Fibroblast of skin of scalp (primary cell): ENCODE measurements at places on chromosomes 11 and 22.

DNA sequence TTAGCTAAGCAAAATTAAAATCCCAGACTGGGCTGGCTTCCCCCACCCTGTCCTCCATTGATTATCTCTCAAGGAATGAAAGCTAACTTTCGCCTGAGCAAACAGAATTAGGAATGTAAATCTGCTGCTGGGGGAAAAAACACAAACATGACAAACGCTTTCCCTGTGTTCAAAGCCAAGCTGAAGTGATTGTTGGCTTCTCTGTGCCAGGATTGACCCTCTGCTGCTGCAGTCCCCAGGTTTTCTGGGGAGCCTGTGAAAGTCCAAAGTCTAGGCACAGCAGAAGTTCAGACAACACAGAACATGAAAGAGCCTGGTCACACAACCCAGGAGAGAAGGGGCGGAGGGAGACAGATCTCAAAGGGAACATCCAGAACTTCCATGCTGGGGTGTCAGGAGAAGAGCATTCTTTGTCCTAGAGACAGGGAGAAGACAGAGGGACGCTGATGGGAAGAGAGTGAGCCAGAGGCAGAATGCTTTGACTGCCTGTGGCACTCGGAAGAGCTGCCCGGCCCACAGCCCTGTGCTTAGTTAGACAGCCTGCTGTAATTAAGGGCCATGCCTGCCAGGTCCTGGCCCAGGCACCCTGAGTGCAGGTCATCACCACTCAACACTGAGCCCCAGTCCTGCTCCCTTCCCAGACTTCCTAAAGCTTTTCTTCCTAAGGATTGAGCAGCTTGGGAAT lies 6.9 kb downstream of the PATZ1 start:
- DNase-seq, result no peak

DNA sequence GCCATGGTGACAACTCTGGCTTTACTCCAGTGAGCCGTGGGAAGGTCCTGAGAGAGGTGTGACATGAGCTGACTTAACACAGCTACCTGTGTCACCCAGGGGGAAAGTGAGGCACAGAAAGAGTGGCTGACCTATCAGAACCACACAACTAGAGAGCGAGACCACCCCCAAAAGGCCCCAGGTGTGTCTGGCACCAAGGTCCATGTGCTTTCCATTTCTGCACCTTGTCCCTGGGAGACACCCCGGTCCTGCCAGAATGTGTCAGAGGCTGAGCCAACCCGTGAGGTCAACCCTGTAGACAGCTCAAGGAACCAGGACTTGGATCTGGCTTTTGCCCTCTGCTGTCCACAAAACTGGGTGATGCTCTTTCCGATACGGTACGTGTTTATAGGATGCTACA lies 9.8 kb downstream of the MAFF start:
- DNase-seq, result no peak

- DNase-seq, result no peak
Measured at GRCh38 chr22:22702237-22703202, 58.1 kb downstream of the GGTLC2 start.

- DNase-seq, result no peak
Measured at GRCh38 chr11:118441770-118442275, 5.5 kb downstream of the KMT2A start.

GRCh38 chr11:130510407-130511006 lies 62.1 kb downstream of the ADAMTS15 start:
- DNase-seq, result peak; percentile 58

GRCh38 chr11:2551131-2551530 lies 106.3 kb downstream of the KCNQ1 start:
- no peak for DNase-seq

- peak; percentile 99 for DNase-seq
Measured at GRCh38 chr11:19374151-19374569, 133.4 kb upstream of the E2F8 start.

GRCh38 chr11:74689666-74690065 lies 41.6 kb downstream of the CHRDL2 start:
- DNase-seq, result no peak

GRCh38 chr11:19938169-19938856 lies 222.0 kb downstream of the DBX1 start:
- DNase-seq, result peak; percentile 62

DNA sequence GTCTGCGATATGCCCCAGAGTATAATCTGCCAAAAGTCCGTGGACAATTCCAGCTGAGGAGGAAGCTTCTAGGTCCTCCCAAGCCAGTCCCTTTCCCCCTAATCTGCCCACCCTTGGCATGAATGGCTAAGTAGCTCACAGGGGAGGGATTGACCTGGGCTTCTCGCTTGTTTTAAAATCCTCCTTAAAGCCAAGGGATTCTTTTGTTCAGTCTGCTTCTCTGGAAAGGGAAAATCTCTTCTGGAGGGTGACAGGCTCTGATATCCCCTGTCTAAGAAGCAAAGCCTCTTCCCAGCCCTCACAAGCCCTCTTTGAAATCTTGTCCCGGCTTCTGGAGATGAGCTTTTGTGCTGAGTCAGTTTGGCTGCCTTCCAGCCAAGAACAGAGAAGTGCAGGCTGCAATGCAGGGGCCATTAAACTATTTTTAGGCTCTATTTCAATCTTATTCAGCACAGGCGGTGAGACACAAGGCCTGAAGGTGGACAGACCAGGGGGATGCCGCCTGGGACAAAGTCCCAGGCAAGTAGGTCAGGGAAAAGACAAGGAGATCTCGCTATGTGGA lies 23.9 kb downstream of the NEFH start:
- peak; percentile 87 for DNase-seq

DNA sequence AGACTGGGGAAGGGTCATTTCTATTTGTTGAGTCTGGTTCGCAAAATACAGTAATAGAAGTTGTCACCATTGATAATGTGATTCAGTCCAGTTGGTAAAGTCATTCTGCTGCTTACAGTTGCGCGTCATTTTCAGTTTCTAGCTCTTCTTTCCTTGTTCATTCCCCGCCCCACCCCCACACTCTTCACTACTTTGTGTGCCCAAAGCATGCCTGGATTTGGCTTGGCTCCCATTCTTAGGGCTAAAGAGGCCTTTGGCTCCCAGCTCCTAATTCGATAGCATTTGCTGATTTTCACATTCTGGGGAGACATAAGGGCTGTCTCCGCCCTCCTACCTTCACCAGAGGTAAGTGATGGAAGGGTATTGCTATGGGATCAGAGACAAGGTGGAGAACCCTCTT lies 43.0 kb downstream of the CECR2 start:
- no peak for DNase-seq

DNA sequence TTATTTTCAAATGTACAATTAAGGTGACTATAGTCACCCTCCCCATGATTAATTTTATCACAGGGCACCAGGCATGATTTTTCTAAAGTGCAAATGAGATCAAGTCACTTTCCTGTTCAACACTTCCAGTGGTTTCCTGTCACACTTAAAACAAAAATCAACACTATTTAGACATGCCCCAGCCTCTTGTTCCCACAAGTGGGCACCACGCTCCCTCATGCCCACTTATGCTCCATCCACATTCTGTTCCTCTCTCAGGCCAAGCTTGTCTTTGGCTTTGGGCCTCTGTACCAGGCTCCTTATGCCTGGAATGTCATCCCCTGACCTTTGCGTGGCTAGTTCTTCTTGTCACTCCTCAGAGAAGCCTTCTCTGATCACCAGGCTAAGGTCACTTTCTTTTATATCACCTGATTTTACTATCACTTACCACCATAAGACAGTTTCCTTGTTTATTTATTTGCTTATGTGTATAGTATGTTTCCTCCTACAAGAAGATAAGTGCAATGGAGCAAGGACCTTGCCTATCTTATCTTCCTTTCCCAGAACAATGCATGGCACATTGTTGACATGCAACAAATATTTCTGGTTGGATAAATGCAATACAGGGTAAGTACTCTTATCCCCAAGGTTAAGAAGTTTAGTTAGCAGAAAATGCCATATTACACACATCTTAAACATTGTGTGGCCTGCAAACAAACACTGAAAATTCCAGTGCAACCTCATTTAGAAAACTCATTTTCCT lies 50.9 kb upstream of the PANX1 start:
- no peak for DNase-seq

GRCh38 chr11:134404575-134405341 lies 7.3 kb downstream of the B3GAT1 start:
- DNase-seq, result no peak

- peak; percentile 77 for DNase-seq
Measured at GRCh38 chr11:21561581-21561980, 631.3 kb upstream of the ANO5 start.

DNA sequence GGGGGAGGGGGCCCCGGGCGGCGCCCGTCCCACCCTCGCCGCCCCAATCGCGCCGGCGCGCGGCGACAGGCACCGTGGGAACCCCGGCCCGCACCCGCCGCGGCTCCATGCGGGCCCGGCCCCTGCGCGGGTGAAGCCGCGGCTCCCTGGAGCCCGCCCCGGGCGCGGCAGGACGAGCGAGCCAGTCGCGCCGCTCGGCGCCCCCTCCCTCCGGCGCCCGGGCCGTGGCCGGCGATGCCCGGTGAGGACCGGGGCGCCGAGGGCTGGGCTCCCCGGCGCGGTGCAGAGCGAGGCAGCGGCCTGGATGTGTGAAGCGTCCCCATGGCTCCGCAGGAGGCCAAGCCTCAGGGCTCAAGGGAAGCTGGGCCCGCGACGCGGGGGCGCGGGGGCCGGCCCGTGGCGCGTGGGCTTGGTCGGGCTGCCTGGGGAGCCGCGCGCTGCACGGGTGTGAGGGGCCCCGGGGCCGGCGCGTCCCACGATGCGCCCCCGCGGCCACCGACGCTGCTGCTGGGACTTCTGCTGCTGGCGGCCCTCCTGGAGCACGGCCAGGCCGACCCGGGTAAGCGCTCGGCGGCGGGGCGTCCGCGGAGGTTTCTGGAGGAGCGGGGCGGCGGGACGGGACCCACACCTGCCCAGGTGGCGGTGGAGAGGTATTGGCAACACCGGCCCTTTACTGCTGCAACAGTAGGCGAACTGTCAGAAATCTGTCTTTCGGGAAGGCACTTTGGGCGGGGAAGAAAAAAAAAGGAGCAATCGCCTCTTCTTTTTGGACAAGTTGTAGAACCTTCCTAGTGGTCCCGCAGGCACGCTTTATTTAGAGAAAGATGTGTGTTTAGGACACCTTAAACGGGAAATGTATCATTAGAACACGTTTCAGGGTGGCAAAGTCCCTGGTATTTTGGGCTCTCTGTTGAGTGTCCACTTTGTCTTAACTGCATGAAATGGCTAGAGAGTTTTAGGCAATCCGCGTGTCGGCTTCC lies 119.4 kb downstream of the HIPK3 start:
- peak; percentile 33 for DNase-seq

- DNase-seq, result peak; percentile 37
Measured at GRCh38 chr11:102564110-102564509, 33.6 kb upstream of the MMP7 start.

- DNase-seq, result peak; percentile 13
Measured at GRCh38 chr22:48943567-48944432, 883.9 kb downstream of the BRD1 start.

DNA sequence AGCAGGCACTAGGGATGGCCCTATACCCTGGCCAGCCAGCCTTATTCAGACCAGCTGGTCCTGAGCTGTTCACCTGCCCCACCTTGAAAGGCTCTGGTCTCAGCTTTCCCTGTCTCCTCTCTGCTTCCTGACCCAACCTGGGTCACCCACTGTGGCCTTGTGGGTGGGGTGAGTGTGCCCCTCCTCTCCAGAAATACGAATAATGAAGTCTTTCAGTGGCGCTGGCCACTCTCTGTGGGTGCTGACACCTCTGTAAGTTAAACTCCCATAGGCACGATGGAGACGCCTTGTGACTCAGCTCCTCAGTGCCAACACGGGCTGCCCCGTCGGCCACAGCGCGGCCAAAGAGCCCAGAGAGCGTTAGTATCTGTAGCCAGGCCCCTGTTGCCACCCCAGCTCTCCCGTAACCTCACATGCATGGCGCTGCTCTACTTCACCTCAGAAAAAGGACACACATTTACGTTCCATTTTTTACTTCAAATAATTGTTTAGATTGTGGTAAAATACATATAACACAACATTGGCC lies 74.6 kb upstream of the SEPTIN5 start:
- DNase-seq, result no peak

- no peak for DNase-seq
Measured at GRCh38 chr11:34425867-34426266, 12.9 kb upstream of the CAT start.

DNA sequence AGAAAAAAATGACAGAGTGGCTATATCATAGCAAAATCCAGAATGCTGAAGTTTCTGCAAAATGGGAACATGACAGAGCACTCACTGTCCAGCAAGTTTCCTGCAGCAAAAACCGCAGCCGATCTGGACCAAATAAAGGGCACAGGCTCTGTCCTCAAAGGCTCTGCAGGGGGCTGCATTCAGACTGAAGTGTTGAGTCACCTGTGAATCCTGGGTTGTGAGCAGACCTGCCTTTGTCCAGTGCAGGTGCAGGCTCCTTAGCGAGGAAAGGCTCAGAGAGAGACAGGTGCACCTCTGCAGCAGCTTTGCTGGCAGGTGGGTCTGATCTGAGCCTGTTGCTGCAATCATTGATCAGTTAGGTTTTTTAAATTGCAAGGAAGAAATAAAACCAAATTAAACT lies 29.3 kb upstream of the NFAM1 start:
- DNase-seq, result no peak
